ENCODE measurements at places on chromosomes 12 and 14.
A peak's percentile ranks its signal among the peaks of the same experiment; 100 is the strongest.

GRCh38 chr12:75529826-75530225, 18.4 kb upstream of the KRR1 start:
- no peak for DNase-seq

DNA sequence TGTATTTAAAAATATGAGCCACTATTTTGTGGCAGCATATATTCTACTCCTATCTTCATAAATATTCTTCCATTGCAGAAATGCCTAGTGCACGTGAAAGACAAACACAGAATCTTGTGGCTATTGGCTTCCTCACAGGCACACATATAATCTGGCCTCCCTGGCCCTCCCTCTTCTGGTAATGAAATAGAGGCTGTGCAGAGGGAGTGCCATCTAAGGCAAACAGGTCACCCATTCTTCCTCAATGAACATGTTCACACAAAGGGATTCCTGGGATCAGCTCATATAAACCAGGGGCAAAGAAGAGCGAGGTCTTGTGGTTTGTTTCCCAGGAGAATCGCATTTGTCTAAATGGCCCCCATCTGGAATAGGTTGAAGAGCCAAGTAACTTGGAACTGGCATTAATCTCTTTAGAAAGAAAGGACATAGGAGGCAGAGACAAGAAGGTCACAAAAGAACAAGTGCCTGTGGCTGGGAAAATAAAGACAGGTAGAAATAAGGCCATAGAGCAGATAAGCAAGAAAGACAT, 171.6 kb upstream of the PTPRQ start:
- DNase-seq, result no peak

- no peak for DNase-seq
Measured at GRCh38 chr12:6201213-6201608, 1.0 kb downstream of the CD9 start.

DNA sequence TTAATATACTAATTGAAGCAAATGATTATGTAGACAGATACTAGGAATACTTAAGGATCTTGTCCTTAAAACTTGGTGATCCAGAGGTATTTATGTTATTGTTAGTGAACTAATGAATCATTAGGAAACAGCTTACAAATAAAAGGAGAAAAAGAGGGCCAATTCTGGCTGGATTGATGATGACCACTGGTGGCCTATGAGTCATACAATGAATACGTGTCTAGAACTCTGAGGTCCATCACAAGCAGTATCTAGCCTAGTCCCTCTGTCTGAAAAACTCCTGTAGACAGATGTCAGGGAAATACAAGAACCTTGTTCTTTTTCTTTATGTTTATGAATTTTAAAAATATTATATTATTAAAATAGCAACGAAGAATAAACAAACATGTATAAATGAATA, 51.7 kb upstream of the RTL1 start:
- no peak for DNase-seq

DNA sequence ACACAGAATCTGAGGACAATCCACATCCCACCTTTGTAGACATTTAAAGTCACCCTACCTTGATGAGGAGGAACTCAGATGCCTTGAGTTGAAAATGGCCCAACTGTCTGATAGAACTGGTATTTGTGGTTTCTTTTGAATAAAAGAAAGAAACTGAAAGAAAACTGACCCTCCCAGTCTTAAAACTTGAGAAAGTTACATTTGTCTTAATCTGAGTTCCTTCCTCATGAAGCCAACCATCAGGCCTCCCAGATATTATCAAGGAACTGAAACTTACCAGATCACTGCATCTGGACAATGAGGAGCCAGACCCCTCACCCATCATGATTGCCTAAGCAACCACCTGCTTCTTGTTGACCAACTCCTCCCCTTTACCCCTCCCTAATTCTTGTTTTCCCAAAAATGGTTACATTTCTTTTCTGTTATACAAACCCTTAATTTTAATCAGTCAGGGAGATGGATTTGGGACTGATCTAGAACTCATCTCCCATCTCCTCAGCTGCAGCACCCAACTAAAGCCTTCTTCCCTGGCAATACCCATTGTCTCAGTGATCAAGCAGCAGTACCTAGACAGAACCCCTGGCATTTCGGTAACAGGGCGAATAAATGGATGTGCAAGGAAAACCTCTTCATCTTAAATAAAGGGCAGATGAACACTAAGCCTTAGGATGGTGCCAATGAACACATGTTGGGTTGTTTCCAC, 72.0 kb upstream of the RESF1 start:
- DNase-seq, result no peak

GRCh38 chr14:35412272-35413056, 7.9 kb upstream of the NFKBIA start:
- DNase-seq, result no peak

DNA sequence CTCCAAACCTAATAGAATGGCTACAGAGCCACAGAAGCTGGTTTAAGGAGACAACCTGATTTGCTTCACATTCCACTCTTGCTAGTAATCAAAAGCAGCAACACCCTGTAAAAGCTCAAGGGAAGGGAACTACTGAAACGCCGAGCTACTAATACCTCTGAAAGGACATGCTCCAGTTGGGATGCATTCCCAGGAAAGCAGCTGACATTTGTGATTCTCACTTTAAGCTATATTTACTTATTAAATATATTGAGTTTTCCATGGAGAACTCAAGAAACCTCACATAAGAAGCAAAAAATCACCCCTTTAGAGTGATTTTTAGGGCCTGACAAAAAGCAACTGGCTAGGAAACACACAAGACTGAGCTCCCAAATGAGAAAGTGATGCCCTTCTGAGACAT, 1073.0 kb upstream of the FLRT2 start:
- DNase-seq, result no peak

- DNase-seq, result no peak
Measured at GRCh38 chr12:130754234-130754901, 38.3 kb upstream of the RIMBP2 start.

- DNase-seq, result no peak
Measured at GRCh38 chr12:104641862-104642261, 185.1 kb downstream of the CHST11 start.

DNA sequence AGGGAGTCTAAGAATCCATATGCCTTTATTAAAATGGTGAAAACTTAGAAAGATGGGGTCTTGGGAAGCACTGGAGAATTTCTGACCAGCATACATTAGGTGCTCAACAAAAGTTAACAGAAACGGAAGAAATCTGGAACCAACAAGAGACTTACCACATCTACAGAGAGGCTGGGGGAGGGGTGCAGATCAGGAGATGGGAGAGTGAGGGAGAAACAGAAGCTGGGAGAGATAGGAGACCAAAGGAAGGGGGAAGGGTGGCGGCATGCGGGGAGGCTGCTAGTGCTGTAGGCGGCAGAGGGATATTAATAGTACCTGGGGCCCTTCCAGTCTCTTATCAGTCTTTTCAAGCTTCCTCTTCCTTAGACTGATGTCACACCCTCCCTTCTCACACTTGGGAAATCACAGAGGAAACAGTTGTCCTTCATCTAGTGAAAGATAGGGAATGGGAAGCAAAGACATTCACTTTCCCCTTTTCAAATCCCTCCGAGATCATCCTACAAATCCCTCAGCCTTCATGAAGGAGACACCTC, 18.1 kb downstream of the ZBTB39 start:
- DNase-seq, result no peak

- peak; percentile 40 for DNase-seq
Measured at GRCh38 chr14:69711065-69711464, 55.9 kb upstream of the SRSF5 start.

DNA sequence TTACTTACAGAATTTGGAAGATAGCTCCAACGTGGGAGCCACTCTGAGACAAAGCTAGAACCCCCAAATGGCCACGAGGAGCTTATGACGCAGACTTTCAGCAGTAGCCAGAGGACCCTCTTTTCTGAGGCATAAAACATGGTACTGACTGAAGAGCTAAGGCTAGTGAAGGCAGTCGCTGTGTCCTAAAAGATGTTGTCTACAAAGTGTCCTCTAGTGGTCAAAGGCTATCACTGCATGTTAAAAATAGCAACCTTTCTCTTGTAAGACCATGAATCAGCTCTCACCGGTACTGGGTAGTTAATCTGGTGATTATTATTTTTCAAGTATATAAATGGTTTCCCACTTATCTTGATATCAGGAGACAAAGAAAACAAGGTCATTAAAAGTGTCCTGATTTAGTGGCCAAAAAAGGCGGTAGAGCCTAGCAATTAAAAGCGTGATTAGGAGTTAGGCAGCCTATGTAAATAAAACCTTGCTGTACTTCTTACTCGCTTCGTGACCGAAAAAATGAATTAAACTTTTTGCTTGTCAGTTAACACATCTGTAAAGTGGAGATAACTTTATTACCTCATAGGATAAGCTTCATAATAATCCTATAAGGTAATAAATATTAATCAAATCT, 47.0 kb upstream of the LGR5 start:
- peak; percentile 43 for DNase-seq

DNA sequence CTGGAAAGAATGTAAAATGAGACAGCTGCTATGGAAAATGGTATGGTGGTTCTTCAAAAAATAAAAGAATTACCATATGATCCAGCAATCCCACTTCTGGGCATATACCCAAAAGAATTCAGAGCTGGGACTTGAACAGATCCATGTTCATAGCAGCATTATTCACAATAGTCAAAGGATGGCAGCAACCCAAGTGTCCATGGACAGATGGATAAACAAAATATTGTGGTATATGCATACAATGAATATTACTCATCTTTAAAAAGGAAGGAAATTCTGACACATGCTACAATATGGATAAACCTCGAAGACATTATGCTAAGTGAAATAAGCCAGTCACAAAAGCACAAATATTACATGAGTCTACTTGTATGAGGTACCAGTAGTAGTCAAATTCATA, 9.1 kb downstream of the RAB2B start:
- no peak for DNase-seq

GRCh38 chr14:57761800-57762199, 104.1 kb downstream of the SLC35F4 start:
- no peak for DNase-seq

- DNase-seq, result no peak
Measured at GRCh38 chr14:62280366-62280765, 518.1 kb downstream of the SNAPC1 start.

- DNase-seq, result no peak
Measured at GRCh38 chr12:32290411-32290810, 108.9 kb upstream of the FGD4 start.

GRCh38 chr12:6341417-6342139, at the start of gene TNFRSF1A:
TNFRSF1A (minus strand) TSS chr12:6342076; CDS start chr12:6341814, 262 bp downstream.
- no peak for DNase-seq

All from NCI-H1436 (cell line).